ENCODE measurements at places on chromosomes 2 and 18.
A peak's percentile ranks its signal among the peaks of the same experiment; 100 is the strongest.

- no peak for DNase-seq
These were observed 510.1 kb downstream of the TDRD15 start for GRCh38 chr2:21633911-21634310.

DNA sequence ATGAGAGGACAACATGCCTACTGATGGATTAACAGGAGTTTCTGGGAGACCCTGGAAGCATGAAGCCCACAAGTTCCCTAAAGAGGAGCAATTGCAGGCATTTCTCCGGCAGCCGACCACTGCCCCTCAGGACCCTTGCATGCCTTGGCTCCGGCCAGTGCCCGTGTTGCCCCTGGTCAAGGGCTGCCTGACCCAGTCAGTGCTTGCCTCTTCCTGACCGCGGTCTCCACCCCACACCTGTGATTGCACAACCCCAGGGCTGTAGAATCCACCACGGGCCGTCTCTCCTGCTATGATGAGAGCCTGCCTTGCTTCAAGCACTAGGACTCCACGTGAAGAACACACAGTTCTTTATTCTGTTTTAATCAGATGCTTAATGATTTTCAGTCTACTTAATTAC is 127.5 kb downstream of the GLI2 start:
- peak; percentile 59 for DNase-seq

- no peak for DNase-seq
These were observed at the start of gene MCFD2 for GRCh38 chr2:46915281-46915810. Gene MCFD2, minus strand, starts transcription at chr2:46915806. Its CDS starts 6,635 bp downstream, at chr2:46909171.

GRCh38 chr2:225112362-225113126 is 70.3 kb upstream of the DOCK10 start:
- DNase-seq, result no peak

DNA sequence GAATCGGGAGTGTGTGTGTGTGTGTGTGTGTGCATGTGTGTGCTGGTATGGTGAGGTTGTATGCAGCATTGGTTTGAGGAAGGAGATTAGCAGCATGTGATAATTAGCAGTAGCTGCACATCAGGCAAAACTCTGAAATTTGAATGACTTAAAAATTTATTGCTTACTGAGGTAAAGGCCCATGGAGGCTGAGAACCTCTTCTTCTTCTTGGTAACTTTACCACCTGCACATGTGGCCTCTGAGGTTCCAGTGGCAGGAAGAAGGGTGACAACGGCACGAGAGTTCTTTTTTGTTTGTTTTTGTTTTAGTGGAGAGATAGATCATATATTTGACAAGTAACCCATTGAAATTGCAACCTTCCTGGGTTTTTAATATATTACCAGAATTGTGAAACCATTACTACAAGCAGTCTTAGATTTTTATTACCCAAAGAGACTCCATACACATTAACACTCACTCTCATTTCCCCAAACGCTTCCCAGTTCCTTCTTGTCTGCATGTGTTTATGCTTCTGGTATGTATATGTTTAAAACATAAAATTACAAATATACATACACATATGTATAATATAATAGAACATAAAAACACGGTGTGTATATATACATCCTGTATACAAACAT is 292.1 kb downstream of the PTGR3 start:
- DNase-seq, result no peak

DNA sequence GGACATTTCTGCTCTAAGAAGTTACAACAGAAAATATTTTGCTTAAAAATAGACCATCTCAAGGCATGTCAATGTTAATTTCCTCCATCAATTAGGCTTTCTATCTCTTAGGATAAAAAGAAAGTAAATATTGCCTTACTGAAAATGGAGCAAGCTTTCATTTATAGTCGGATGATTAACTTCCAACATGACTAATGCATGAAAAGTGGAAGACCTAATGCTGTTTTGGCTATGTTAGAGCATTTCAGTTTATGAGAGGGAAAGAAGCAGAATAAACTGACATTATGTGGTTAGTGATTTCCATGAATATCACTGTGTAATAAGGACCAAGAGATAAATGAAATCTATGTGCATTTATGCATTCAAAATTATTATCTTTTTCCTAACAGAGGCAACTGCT is 475.2 kb upstream of the UBE2E3 start:
- DNase-seq, result no peak

- DNase-seq, result no peak
These were observed 227.4 kb upstream of the CDH7 start for GRCh38 chr18:65523461-65523860.

- no peak for DNase-seq
These were observed 768 bp upstream of the CYBRD1 start for GRCh38 chr2:171521361-171522051.

DNA sequence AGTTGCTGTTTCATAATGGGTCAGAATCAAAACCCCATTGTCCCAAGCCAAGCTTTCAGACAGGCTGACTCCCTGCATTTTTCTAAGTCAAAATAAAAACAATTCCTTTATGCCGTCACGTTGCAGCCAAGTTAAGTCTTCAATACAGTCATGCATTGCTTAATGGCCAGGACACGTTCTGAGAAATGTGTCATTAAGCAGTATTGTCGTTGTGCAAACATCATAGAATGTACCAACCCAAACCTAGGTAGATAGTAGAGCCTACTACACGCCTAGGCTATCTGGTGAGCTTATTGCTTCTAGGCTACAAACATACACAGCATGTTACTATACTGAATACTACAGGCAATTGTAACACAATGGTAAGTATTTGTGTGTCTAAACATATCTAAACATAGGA is 160.4 kb upstream of the FOSL2 start:
- peak; percentile 21 for DNase-seq

- DNase-seq, result no peak
These were observed 51.1 kb downstream of the COLEC12 start for GRCh38 chr18:449374-449773.

DNA sequence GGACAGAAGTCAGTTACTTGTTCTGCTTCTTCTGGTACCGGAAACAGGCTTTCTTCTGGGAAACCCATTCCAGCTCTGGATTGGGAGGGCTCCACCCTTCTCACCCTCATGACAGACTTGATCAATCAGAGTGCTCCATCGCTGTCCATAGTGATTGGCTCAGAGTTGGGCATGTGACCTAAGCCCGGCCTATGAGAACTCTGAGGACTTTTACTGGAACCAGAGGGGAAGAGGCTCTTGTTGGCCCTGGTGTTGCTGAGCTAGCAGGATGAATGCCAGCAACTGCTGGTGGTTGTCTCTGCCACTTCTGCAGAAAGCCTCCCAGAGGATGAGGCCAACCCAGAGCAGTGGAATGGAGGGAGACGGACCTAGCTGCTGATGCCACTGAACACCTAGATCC is 33.3 kb downstream of the TMEM37 start:
- no peak for DNase-seq

- no peak for DNase-seq
These were observed 394.1 kb upstream of the ATP5MC3 start for GRCh38 chr2:175575346-175576258.

DNA sequence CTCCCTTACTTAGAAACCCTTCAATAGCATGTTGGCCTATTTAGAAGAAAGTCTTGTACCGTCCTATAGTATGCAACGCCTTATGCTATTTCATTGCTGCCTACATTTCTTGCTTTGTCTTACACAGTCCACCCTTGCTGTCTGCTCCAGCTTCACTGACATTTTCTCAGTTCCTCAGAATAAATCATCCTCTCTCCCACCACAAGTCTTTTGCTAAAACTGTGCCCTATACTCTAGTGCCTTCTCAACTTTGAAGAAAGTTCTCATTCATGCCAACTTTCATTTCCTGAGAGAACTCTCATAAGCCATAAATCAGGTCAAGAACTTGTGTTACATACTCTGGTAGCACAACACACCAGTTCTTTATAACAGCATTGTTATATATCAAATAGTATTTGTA is 54.3 kb upstream of the COL3A1 start:
- DNase-seq, result no peak

- DNase-seq, result no peak
These were observed 38.6 kb upstream of the KCNF1 start for GRCh38 chr2:10873171-10873570.

DNA sequence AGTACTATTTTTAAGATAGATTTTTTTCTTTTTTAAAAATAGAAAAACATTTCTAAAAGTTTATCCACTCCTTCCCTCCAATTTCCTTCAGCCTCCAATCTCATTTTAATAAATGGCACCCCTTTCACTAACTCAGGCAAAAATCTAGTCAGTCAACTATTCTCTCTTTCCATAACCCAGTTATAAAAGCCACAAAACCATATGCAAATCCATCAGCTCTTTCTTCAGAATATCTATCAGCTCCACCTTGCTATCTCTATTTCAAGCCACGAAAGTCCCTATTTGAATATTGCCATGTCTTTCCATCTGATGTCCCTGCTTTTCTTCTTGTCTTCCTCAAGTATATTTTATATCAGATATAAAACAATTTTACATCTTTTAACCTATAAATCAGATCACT is 397.1 kb downstream of the ERBB4 start:
- no peak for DNase-seq

GRCh38 chr2:143140864-143141661 is 11.8 kb downstream of the ARHGAP15 start:
- DNase-seq, result no peak

DNA sequence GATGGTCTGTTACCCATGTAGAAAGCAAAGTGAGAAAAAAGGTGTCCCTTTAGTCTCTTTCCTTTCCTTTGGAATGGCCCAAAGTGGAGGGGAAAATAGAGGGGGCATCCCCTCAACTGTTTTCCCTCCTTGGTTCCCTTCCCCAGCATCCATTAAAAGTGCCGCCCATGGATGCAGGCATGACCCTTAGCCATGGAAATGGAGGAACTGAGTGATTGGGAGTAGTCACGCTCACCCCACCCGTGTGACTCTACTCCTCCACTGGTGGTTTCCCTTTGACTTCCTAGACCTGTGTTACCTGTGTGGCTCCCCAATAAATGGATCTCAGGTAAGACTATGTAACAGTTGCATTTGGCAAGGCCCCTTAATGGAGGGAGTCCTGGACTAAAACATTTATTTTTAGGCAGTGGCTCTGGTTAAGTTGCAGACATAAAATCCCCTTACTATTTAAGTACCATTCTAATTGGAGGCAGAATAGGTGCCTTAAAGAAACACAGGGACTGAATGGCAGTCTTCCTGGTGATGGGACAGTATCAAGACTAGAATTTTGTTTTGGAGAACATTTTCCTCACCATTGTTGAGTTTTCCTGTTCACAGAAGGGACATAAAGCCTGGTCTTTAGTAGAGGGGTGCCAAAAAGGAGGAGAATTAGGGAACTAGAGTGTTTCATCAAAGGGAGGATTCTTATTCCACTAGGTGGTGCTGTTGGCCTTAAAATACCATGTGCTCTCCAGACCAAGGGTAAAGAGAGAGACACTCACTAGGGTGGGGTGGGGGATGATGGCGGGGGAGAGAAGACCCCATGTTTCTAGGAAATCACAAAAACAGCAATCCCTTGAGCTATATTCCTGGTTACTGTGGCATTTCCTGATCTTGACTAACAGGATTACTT is 25.7 kb upstream of the PLA2R1 start:
- DNase-seq, result no peak

GRCh38 chr2:235957251-235957650 is 210.9 kb downstream of the GBX2 start:
- no peak for DNase-seq

DNA sequence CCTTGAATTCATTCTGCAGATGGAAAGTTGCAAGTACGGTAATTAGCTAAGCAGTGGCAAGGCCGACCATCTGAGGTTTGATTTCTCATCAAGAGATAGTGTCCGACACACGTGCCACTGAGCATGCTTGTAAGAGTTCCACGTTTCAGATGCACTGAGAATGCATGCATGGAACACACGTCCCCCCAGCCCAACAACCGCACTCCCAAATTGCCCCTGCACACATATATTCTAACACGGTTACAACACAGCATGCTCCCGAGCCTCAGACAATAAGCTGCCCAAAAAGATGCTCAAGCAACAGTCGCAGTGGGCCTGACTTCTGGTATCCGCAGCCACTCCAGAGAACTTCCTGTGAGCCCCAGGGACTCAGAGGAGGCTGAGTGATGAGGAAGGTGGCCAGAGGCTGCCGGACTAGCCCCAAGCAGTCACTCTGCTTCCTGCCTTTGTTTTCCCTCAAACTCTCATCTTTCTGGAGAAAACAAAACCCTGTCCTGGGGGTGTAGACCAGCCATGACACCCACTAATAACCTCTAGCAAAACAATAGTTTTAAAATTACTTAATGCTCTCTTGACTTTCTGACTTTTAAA is 204.0 kb downstream of the TGIF1 start:
- no peak for DNase-seq

- no peak for DNase-seq
These were observed 154.6 kb downstream of the WDSUB1 start for GRCh38 chr2:159131914-159132281.

DNA sequence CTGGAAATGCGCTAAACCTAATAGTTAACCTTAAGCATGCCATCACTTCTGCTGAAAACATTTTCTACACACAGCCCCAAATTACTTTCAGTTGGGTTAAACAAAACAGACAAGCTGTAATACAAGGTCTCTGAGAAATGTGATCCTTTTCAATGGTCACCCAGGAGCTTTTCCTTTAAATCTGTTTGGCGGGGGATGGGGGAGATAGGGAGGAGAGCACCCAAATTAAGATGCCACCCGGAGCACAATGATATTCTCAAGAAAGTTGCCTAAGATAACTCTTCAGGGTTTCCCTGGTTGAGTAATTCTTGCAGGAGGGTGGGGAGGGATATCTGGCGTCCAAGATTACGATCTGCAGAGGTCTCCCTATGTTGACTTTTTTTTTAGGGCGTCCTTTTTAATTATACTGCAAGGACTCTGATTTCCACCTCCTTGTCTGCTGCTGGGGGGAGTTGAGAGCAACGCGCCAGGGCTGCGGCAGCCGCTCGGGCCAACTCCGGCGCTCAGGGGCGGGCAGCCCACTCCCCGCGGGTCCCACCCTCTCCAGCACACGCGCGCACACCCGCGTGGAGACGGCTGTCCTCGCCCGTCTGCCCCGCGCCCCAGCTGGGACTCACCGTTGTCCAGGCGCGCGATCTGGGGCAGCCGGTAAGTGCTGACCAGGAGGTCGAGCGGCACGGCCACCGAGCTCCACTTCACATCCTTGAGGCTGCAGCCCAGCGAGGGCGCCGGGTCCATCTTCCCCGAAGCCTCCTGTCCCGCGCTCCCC is 807 bp downstream of the GAREM1 start:
- DNase-seq, result peak; percentile 39

GRCh38 chr18:73724958-73725357 is 422.7 kb downstream of the FBXO15 start:
- DNase-seq, result no peak

DNA sequence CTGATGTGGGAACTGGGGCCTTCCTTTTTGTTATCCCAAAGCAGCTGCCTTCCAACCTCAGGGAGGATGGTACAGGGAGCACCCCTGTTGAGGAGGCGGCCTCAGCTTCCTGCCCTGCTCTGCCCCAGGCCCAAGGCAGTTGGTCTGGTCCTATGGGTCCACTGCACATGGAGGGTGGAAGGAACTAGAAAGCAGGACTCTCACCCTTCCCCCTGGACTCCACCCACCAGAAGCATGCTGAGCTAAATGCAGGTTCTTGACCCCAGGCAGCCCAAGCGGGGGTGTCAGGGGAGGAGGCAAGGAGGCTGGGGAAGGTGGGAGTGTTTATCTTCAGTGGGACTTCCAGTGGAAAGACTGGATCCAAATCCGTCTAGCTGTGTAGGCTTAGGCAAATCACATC is 158.5 kb downstream of the SMAD2 start:
- DNase-seq, result no peak

GRCh38 chr18:7062811-7063210 is 54.8 kb downstream of the LAMA1 start:
- DNase-seq, result no peak

GRCh38 chr2:127897531-127898211 is 11.9 kb upstream of the AMMECR1L start:
- no peak for DNase-seq
